ENCODE measurements at places on chromosomes 5 and 9. TPM values are rescaled to one million over a fixed set of nuclear protein-coding genes. Genes with fewer than 3 reads are reported as not detected.

Gene UBE2B
- 3.9 TPM for total RNA-seq

DNA sequence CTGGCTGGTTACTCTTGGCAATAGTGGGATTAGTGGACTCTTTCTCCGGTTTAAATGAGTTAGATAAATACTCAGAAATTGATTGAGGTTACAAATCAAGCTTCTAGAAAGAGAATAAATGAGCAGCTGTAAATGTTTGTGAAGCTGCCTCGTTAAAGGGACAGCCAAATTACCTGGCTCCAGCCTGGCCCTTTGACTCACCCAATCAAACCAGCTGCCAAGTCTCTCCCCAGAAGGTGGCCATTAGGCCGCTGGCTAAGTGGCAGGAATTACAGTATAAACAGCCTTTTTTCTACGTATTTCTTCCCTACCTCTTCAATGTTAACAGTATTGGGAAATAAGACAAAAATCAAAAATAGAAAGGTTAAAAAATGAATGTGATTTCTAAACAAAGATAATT lies 46.0 kb upstream of the SRFBP1 start:
- no peak for DNase-seq

Gene BAAT
- total RNA-seq, result not detected

Gene VLDLR
- 19.2 TPM for total RNA-seq

- DNase-seq, result no peak
Measured at GRCh38 chr5:29213475-29213874, 1980.0 kb upstream of the CDH6 start.

DNA sequence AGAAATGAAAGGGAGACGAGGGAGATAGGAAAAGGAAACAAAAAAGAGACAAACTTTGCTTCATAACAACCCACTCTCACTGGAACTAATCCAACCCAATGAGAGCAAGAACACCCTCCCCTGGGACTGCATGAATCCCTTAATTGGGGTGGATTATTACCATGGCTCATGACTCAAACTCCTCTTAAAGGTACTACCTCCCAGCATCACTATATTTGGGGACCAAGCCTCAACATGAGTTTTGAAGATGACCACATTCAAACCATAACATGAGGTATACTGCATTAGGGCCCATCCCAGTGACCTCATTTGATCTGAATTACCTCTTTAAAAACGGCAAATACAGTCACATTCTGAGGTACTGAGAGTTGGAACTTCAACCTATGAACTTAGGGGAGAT lies 8.0 kb downstream of the MTAP start:
- DNase-seq, result no peak

DNA sequence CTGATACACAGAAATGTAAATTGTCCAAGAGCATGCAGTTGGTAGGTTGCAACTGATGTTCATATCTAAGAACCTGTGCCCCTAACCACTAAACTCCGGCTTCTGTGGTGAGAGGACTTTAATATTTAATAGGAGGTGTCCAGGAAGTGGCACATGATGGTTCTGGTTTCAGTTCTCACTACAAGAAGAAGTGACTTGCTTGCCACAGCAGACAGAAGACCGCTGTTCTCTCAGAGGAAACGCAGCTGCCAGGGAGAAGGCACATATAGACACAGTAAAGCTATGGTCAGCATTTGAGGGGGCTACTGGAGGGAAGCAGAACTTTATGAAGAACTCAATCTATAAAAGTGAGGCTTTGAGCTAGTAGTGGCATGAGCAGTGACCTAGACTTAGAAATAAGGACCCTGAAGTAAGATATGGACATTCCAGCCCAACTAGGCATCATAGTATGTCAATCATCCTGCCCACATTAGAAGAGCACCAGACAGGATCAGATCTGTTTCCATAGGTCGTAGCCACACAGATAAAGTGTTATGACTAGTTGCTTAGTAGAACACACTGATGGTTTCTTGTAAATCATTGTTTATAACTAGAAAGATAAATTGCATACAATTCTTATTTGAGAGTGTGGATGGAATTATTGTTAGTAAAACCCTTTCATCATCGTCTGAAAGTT lies 36.4 kb upstream of the DAB2 start:
- no peak for DNase-seq

DNA sequence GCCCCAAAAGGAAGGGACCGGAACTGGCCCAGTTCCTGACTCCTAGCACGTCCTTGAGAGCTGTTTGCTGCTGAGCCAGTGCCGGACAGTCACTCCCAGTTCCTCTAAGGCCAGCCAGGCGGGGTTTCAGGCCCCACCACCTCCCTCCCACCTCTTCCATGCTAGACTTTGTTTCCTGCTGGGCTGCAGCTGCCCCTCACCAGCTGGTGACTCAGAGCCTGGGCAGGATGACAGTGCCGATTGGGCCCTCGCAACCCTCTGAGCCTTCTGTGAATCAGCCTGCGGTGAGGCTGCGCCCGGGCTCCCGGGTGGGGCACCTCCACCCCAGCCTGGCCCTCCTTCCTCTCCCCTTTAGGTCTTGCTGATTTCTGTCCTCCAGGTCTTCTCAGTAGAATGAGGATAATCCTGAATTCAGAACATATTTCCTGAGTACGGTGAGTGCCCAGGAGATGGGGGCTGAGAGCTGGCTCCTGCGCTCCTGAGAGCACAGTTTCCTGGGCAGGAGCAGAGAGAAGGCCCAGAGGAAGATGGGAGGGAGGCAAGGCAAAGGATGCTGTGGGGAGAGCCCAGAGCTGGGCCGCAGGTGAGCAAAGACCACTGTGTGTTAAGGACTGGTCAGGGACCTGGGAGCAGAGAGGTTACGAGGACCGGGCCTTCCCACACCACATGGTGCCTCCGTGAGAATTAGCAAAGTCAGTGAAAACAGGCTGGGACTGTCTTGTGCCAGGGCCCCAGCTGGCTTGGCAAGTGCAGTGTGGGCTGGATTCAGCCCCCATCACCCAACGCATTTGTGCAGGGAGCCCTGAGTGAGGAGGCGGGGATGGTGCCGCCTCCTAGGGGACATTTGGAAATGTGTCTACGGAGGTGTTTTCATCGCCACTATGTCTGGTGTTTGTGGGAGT lies 32.9 kb upstream of the STXBP1 start:
- DNase-seq, result peak; percentile 97

DNA sequence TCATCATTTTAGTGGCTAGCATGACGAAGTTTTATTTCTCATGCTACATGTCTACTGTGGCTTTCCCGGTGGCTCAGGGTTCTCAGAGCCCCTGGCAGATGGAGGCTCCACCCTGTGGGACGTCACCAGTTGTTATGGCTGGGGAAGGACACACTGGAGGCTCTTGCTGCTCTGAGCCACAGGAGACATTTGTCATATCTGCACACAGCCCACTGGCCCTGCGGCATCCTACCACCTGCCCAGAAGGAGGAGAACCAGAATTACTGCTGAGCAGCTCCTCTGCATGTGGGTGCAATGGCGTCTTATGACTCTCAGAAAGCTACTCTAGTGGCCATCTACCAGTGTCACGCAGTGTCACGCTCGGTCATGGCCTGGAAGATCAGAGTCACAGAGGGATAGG lies 6.6 kb downstream of the OR13J1 start:
- no peak for DNase-seq

DNA sequence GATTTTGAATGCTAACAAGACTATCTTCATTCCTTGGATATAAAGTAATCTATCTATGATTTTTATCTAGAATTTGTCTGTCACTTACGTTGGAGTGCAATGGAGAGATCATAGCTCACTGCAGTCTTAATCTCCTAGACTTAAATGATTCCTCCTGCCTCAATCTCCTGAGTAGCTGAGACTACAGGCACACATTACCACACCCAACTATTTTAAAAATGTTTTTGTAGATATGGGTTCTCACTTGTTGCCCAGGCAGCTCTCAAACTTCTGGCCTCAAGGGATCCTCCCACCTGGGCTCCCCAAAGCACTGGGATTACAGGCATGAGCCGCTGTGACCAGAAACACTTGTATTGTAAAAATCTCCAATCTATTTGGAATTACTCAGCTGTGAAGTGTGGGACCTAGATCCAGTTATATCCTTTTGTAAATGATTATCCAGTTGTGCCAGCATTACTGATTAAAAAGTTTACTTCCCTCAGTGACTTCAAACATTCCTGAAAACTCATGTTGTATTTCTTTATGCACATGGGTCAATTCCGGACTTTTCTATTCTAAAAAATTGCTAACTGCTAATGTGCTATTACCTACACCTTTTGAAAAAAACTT lies 1793.8 kb upstream of the WWC1 start:
- no peak for DNase-seq

Gene SOHLH1
- not detected for total RNA-seq

GRCh38 chr5:3596261-3596825 lies 711 bp downstream of the IRX1 start:
- no peak for DNase-seq

Gene ELOVL7
- 11.3 TPM for total RNA-seq

DNA sequence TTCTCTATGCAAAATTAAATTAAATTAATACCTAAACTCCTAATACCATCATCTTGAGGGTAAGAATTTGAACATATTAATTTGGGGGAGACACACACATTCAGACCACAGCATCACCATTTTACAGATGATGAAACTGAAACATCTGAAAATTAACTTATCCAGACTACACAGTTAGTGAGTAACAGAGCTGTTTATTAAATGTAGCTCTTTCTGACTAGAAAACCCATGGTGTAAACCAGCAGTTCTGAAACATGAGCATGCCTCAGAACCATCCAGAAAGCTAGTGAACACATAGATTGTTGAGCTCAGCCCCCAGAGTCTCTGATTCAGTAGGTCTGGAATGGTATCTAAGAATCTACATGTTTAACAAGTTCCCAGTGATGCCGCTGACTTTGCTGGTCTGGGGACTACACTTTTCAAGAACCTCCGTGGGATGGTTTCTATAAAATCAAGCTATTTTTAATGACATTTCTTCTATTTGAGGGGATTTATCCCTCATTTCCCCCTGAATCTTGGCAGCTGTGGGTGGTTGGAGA lies 113.5 kb downstream of the RORB start:
- no peak for DNase-seq

DNA sequence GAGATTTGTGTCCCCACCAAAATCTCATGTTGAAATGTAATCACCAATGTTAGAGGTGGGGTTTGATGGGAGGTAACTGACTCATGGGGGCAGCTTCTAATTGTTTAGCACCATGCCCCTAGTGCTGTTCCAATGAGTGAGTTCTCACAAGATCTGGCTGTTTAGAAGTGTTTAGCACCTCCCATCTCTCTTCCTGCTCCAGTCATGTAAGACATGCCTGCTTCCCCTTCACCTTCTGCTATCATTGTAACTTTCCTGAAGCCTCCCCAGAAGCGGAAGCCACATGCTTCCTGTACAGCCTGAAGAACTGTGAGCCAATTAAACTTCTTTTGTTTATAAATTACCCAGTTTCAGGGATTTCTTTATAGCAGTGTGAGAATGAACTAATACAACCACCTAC lies 170.5 kb downstream of the NDUFS4 start:
- DNase-seq, result no peak

DNA sequence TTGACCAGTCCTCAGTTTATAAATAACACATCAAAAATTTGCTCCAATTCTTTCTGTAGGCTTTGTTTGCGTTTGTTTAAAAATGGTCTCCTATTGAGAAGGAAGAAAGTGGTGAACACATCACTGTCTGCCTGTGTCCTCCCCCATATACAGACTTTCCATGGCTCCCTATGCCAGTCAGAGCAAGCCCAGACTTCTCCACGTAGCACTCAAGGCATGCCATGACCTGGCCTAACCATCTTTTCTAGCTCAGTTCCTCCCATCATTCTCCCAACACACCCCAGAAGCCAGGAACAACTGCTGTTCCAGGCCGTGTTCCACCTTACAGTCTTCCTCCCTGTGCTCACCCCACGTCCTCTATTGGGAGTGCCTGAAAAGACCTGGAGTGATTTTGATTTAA lies 129.6 kb upstream of the ZNF618 start:
- no peak for DNase-seq

Gene SUSD3
- not detected for total RNA-seq

DNA sequence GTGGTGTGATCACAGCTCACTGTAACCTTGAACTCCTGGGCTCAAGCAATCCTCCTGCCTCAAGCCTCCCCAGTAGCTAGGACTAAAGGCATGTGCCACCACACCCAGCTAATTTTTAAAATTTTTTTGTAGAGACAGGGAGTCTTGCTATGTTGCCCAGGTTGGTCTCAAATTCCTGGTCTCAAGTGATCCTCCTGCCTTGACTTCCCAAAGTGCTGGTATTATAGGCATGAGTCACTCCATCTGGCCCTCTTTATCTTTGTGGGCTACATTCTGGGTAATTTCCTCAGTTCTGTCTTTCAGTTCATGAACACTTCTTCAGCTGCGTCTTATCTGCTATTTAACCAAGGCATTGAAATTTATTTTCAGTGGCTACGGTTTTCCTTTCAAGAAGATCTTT lies 196.6 kb upstream of the IER5L start:
- DNase-seq, result no peak

Gene GOLGA2
- total RNA-seq, result 79.8 TPM

Gene UBE2D2
- total RNA-seq, result 126 TPM

DNA sequence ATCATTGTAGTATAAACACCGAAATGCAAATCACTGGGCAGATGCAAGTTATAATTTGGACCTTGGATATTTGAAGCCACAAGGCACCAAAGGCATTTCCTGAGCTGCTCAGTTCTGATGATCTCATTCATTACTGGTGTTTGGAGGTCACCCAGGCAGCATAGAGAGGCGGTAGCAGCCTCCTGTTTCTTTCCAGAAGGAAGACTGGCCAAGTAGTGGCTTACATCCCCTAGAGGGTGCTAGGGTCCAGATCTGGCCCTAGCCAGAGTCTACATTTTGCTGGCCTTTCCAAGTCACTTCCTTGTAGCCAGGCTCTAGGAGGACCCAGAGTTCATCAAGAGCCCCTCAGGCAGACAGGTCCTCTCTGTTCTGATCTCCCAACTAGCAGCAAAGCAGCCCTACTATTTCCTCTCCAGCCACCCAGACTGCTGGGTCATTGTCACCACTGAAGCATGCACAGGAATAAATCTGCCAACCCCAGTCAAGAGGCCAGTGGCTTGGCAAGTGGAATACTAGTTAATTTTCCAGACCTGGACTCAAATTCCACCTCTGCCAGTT lies 33.4 kb upstream of the TTC1 start:
- DNase-seq, result peak; percentile 93

GRCh38 chr9:105043370-105043936 lies 115.5 kb upstream of the ABCA1 start:
- DNase-seq, result no peak

DNA sequence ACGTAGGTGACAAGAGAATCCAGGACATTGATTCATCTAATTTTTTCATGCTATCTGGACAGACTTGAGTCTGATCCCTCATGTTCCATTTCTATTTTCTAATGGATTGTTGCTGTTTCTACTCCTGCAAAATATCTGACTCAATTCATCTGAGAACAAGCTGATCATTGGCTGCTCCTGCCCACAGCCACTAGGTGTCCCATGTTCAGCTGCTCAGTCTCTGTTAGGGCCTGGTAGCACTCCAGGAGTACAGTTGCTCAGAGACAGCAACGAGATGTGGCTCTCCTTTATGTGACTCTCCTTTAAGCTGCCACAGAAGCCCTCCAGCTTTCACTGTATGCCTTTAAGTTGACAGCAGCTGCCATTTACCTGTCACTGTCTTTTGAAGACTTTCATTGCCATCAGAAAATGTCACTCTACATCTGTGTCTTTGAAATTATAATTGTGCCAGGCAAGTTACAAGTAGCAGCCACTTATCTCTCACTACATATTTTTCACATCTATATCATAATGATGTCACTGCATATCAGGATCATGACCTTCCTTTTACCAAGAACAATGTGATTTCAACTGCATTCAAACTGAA lies 1944.2 kb upstream of the NUDT12 start:
- DNase-seq, result no peak

- no peak for DNase-seq
Measured at GRCh38 chr5:109105631-109106267, 304.0 kb downstream of the PJA2 start.

- DNase-seq, result no peak
Measured at GRCh38 chr5:151022511-151023018, 2.2 kb downstream of the GPX3 start.

Gene SEMA6A
- total RNA-seq, result 2.2 TPM
